ENCODE measurements at places on chromosomes 6 and 20.

- no peak for DNase-seq
These were observed 21.2 kb upstream of the ELOVL5 start for GRCh38 chr6:53369876-53370515.

- peak; percentile 53 for DNase-seq
These were observed 24.5 kb upstream of the RTF2 start for GRCh38 chr20:56443654-56444540.

- no peak for DNase-seq
These were observed 85.1 kb downstream of the MDN1 start for GRCh38 chr6:89734526-89734925.

GRCh38 chr20:62773845-62774714, 22.2 kb upstream of the MRGBP start:
- DNase-seq: no peak

- DNase-seq: no peak
These were observed 50.0 kb downstream of the CDH26 start for GRCh38 chr20:60008130-60008808.

- DNase-seq: peak; percentile 80
These were observed at the start of gene LRRN4 for GRCh38 chr20:6053776-6054688. Gene LRRN4 (minus strand): TSS chr20:6054060. CDS start chr20:6052799, 1,261 bp downstream.

DNA sequence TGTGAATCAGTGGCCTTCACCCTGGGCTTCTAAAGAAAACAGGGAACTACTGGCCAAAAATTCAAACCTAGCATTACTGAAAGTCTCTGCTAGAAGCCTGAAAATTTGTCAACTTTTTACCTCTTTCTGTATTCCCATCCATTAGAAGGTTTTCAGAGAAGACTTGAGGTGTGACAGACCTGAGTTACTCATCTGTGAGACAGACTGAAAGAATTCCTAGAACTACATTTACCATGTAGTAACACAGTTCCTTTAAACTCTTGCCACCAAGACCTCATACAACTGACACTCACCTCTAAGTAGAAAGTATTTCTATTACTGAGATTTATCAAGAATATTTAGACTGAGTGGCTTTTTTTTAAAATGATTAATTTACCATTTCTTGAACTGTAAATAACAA, 4.5 kb downstream of the DPM1 start:
- DNase-seq: no peak

DNA sequence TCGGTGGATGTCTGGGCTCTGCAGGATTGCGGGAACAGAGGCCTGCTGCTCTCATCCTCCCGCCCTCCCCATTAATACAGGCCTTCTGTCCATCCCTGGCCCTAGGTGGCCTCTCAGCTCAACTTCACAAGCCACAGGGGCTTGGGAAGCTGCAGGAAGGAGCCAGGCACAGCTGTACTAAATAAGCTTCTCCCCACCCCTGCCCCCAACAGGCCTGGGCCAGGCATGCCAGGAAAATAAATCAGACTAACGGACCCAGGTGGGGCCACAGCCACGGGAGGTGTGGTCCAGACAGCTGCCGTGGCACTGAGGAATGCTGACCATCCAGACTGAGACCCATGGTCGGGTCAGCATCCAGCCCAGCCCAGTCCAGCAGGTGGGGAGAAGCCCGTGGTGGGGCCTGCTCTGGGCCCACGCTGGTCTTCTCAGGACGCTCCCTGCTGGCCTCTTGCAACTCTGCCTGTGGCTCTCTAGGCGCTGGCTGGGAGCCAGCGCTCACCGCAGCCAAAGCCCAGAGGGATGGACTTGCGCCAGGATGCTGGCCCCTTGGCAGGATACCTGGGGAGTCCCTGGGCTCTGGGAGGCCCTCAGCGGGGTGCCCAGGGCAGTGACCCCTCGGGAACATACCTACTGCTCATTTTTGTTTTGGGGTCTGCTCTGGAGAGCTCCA, 8.6 kb upstream of the YTHDF1 start:
- DNase-seq: no peak

DNA sequence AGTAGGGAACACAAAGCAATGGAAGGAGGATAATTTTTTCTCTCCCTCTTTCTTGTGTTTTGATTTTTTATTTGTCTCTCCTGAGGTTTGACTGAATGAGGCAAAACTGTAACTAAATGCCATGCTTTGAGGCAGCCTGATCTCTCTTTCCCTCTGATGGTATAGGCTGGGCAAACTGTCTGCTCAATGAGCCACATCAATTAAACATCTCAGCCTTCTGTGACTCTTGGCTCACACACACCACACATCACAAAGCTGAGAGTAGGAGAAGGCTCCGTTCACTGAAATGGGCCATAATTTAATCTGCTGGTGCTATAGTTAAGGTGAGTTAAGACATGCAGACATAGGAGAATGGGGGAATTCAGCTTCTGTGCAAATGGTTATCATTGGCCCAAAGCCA, 28.1 kb upstream of the SCGN start:
- DNase-seq: no peak

GRCh38 chr6:43491750-43492661, 14.6 kb downstream of the TJAP1 start:
- no peak for DNase-seq

- no peak for DNase-seq
These were observed 58.4 kb downstream of the TRIM38 start for GRCh38 chr6:26021001-26021349.

- no peak for DNase-seq
These were observed 150.7 kb upstream of the SYNDIG1 start for GRCh38 chr20:24318569-24319352.

- no peak for DNase-seq
These were observed 15.9 kb upstream of the GGTLC1 start for GRCh38 chr20:24004471-24004870.

GRCh38 chr6:1986454-1987243, 258.8 kb downstream of the GMDS start:
- DNase-seq: no peak

DNA sequence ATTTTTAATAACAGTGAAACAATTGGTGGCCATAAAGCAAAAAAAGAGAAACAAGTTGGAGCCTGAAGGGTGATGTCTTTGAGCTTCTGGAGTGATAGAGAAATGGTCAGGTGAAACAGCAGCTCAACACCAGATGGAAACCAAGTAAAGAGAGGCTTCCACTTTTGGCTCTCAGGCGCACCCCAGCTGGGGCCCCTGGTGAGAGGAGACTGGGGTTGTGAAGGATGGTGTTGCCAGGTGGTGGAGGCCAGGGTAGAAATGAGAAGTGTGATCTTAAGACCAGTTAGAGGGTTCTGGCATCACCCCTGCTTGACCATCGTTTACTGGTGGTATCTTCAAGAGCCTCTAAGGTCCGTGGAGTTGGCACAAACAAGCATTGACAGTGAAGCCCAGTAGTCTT, 126.0 kb upstream of the AKIRIN2 start:
- DNase-seq: no peak

GRCh38 chr6:38259736-38260135, 380.0 kb downstream of the BTBD9 start:
- no peak for DNase-seq

- no peak for DNase-seq
These were observed 59.6 kb downstream of the TIAM2 start for GRCh38 chr6:155054491-155055250.

DNA sequence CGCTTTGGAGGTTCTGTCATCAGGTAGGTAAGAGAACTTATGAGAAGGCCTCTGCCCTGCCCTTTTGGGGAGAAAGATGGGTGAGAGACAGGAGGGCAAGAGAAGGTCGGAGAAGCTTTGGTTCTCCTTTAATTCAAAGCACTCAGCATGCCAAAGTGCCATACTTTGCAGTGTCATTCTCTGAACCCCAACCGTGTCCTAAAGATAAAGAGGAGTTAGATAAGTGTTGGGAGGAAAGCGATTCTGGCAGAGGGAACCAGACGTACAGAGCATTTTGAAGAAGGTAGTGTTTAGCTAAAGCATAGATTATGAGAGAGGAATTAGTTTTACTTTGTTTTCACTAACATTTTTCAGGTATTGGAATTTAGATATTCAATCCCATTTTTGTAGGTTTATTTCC, 40.3 kb downstream of the NKAIN2 start:
- DNase-seq: no peak

DNA sequence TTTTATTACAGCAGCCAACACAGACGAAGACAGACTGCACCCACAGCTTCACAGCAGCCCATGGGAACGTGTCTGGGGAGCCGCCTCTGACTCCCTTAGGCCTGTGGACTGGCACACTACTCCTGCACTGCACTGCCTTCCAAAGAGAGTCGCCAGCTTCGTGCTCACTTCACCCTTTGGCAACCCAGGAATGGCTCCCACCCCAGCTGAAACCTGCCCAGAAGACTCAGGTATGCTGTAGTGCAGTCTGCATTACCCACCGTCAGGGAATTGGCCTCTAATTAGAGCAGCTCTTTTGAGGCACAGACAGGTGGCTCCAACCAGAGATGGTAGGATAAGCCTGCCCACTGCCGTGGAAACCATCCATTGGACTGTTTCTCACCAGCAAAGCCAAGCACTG, 39.9 kb upstream of the FRMD1 start:
- DNase-seq: no peak

DNA sequence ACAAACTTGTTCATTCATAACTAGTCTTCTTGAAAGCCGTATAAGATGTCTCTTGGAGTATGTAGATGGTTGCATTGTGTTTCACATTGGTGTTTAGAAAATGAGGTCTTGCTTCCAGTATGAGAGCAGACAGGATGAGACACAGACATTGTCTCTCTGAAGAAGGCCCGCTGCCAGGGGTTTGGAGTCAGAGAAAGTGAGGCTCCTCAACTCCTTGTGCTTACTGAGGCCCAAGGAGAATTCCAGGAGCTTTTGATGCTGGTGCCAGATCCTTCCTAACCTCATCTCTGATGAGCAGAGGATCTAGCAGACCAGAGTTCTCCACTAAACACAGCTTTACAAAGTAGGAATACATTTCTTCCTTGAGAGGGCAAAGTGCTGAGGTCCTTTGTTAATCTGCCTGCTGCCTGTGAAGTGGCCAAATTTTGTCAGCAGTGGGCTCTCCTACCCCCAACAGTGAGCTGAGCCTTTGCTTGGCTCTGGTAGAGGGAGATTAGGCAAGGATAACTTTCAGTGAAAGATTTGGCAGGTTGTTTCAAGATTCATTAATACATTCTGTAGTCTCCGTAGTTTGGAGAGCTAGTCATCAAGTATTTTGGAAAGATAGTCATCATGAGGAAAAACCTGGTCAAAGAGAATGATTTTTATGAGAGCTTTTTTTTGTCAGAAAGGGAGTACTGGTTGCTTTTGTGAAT, 9.7 kb downstream of the MAPRE1 start:
- no peak for DNase-seq

DNA sequence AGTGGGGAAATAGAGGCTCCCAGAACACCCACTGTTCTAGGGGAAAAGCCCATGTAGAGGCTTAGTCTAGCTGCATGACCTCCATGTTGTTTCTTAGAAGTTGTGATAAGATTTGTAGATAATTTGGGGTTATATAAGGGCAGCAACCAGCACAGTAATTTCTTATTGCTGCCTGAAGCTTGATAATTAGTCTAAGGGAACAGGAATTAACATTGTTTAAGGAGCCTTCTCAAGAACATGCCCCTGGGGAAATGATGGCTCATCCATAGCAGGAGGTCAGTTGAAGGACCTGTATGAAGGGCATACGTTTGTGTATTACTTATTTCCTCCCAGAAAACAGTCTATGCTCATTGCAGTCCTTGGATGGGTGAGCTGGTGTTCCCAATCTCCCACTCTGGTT, 170.7 kb upstream of the SCGN start:
- no peak for DNase-seq

GRCh38 chr6:25280344-25281074, 1.3 kb downstream of the CARMIL1 start:
- no peak for DNase-seq

- no peak for DNase-seq
These were observed 224.3 kb downstream of the UBE3D start for GRCh38 chr6:82841309-82841708.

- DNase-seq: no peak
These were observed 89.1 kb upstream of the TOX2 start for GRCh38 chr20:43825581-43825980.

- no peak for DNase-seq
These were observed 23.6 kb upstream of the NKAIN2 start for GRCh38 chr6:123780021-123780420.

GRCh38 chr20:53019464-53019863, 47.3 kb downstream of the TSHZ2 start:
- no peak for DNase-seq

GRCh38 chr6:25991785-25992412, 29.3 kb downstream of the TRIM38 start:
- DNase-seq: peak; percentile 68

DNA sequence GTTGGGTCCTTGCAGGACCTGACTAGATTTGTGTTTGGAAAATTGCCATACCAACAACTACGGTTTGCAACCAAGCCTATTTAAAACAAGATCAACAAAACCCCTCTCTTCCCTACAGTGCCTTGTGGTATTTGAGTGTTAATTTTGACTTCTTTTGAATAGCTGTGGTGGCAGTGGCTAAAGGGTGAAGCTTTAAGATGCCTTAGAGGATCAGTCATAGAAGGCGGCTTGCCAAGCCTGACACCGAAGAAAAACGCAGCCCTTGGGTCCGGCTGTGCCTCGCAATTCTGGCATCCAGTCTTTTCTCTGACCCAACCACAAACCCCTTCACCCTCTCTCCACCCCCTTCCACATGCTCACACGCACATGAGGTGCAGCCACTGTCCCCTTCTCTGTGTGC, 32.6 kb downstream of the BMP6 start:
- no peak for DNase-seq

DNA sequence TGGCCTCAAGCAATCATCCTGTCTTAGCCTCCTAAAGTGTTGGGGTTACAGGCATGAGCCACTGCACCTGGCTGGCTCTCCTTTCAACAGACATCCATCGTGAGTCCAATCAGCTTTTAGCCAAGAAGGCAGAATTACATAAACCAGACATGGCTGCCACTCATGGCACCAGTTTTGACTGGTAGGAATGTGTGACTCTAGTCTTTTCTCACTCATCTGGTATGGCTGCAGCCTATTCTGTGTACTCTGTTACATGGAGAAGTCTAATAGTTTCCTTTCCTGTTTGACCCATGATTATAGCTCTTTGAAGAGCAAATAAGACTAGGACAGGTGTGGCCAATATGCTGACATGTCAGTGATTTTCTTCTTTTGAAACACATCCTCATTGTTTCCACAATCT, 27.0 kb upstream of the RNF144B start:
- no peak for DNase-seq

DNA sequence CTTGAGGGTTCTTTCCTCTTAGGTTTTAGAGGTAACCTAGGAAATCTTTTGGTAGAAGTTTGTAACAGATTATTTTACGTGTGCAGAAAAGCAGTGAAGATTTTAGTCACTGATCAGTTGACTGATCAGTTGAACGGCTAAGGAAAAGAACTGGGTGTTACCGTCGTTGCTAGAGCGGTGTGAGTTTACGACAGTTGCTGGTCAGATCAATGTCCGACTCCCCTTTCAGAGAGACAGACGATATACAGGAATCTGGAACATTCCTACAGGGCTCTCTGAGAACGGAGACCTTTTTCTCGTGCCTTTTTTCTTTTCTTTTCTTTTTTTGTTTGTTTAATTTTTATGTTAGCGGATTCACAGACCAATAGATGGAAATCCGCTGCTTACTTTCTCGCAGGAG, 132.1 kb upstream of the ZNF184 start:
- no peak for DNase-seq

- DNase-seq: no peak
These were observed 266.6 kb downstream of the COL12A1 start for GRCh38 chr6:74939151-74939708.

GRCh38 chr20:59231124-59231804, 67.6 kb downstream of the ZNF831 start:
- DNase-seq: no peak
